HT-29 (cell line): ENCODE measurements at places on chromosomes 16 and 17.
A peak's percentile ranks its signal among the peaks of the same experiment; 100 is the strongest.

DNA sequence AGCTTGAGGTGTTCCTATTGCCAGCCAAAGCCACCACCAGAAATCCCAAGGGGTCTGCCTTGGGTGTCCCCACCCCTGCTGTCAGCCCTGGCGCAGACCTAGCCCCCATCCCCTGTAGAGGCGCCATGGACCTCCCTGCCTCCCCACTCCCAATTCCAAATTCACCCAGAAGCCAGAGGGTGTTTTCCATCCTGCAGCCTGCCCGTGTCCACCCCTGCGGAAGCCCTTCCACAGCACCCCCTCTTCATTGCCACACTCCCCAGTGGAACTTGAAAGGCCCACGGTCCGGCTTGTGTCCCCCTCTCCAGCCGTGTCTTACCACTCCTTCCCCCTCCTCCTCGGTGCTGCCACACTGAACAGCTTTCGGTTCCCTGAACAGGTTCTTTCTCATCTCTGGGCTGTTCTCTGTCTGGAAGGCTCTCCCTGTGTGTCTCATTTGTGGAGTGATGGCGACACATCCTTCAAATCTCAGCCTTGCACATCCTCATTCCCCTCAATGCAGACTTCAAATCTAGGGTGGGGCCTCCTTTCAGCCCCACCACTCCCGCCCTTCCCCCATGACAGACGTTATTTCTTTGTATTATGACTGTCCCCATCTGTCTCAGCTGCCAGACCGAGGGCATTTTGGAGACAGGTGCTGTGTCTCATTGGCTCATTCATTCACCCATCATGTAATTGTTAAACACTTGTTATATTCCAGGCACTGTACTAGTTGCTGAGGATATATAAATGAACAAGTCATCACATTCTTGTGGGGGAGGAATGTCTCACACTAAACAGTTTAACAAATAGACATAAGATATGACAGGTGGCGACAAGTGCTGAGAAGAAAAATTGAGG is 36.3 kb downstream of the ADGRG5 start:
- DNase-seq: no peak

DNA sequence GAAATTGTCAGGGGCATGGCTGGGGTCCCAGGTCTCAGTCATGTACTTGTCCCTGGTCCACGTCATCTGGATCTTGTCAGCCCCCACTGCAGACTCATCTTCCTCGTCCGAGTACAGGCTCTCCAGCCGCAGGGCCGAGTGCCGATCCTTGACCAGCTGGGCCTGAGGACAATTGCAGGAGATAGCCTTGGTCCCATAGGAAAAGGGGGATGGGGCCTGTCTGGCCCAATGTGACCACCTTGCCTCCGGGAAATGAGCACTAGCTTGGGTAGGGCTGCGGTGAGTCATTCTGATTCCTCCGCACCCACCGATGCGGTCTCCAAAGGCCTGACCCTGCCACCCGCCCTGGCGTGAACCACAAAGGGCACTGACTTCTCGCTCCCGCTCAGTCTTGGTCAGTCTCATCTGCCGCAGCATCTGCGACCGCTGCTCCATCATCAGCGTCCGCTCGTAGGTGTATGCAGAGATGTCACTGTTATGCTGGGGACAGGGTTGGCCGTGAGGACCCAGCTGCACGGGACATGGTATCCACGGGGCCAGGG is 1.5 kb upstream of the LCAT start:
- no peak for DNase-seq

DNA sequence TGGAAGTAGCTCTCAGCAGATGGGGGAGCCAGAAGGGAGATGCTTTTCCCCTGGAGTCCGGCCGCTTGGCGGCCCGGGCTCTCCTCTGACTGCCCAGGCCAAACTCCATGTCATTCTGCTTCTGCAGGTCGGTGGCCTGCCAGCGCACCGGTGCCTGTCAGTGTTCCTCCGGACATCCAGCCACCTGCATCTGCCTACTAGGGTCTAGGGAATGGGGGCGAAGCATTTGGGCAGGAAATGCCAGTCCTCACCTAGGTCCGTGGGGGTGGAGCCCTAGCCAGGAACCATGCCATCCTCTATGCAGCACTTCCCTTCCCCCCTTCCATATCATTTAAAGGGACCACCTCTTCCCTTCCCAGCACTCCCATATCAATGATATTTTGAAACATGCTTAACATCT is 34.2 kb downstream of the GJC1 start:
- no peak for DNase-seq

DNA sequence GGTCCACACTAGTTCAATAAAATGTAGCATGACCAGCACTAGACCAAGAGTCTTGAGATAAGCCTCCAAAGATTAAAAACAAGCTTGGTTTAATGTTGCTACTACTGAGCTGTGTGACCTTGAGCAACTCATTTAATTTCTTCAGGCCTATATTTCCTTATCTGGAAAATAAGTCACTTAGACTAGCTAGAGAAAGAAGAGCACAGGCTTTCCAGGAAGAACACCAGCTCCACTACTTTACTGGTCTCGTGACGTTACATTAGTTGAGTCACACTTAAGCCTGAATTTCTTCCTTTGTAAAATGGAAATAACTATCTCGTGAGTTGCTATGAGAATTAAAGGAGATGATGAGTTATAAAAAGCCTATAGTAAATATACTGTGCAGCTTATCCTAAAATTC is 5.4 kb downstream of the HELZ start:
- DNase-seq: no peak

DNA sequence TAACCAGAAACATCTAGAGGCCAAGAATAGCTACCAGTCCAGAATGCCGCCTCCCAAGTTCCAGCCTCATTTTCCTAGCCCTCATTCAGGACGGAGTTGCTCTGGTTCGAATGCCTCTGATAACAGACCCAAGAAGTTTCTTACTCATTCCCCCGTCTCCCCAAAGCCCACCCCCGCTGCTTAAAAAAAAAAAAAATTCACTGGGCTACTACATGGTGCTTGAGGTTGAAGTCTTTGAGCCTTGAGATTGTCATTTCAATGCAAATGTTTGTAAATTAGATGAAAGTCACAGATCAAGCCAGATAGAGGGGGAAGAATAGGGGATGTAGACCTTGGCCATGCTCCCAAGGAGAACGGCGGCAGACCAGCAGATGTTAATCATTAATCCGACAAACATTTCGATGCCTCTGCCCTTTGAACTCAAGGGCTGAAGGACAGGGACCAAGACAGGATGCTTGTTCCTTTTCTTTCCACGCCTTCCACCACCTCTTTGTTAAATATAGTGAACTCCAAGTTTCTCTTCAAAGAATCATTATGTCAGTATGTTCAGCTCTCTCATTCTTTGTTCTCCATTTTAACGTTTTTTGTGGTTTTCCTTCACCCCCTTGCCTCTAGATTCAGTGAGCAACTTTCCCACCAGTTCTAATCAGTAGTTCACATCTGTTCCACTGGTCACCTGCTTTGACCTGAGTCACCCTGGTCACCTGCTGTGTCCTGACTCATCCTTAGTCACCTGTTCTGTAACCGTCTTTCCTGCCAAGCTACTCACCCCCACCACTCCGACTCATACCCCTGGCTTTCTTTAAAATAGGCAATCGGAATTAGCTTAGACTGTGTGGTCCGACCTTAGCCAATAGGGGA is 190.3 kb downstream of the CPPED1 start:
- DNase-seq: peak; percentile 23
